NT2/D1 (cell line): ENCODE measurements at places on chromosomes 4 and X.
A peak's percentile ranks its signal among the peaks of the same experiment; 100 is the strongest.

DNA sequence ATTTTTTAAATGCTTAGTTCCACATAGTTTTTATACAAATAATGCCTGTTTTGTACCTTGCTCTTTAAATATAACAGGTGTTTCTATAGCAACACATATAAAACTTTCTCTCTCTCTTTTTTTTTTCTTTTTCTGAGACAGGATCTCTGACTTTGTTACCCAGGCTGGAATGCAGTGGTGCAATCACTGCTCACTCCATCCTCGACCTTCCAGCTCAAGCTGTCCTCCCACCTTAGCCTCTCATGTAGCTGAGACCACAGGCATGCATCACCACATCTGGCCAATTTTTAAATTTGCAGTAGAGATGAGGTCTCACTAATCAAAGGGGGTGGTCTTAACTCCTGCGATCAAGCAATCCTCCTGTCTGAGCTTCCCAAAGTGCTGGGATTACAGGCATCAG lies 18.3 kb upstream of the SULT1E1 start:
- no peak for DNase-seq

GRCh38 chr4:21113496-21114223 lies 413.4 kb downstream of the PACRGL start:
- no peak for DNase-seq

DNA sequence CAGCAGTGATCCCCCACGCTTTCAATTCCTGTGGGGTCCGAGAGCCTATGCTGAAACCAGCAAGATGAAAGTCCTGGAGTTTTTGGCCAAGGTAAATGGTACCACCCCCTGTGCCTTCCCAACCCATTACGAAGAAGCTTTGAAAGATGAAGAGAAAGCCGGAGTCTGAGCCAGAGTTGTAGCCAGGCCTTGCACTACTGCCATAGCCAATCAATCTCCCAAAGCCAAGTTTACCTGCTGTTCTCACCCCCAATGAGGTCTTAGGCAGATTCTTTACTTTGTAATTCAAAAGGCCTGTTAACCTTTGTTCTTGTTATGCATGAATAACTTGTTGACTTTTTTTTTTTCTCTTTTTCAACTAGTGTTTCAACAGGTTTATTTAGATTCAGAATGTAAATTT lies 4.0 kb downstream of the MAGEB2 start:
- DNase-seq = peak; percentile 64

- DNase-seq = no peak
These were observed 49.7 kb upstream of the NPNT start for GRCh38 chr4:105845559-105845958.

GRCh38 chr4:102687982-102688433 lies 72.8 kb downstream of the MANBA start:
- no peak for DNase-seq

- no peak for DNase-seq
These were observed 31.2 kb downstream of the CCNI start for GRCh38 chr4:77044461-77045150.

- no peak for DNase-seq
These were observed 39.2 kb downstream of the SEL1L3 start for GRCh38 chr4:25823632-25824031.

- DNase-seq = no peak
These were observed 7.4 kb downstream of the AFF1 start for GRCh38 chr4:86942185-86942666.

GRCh38 chr4:113476800-113477199 lies 284.7 kb downstream of the CAMK2D start:
- DNase-seq = no peak

GRCh38 chr4:2295500-2295899 lies 33.6 kb upstream of the MXD4 start:
- no peak for DNase-seq

DNA sequence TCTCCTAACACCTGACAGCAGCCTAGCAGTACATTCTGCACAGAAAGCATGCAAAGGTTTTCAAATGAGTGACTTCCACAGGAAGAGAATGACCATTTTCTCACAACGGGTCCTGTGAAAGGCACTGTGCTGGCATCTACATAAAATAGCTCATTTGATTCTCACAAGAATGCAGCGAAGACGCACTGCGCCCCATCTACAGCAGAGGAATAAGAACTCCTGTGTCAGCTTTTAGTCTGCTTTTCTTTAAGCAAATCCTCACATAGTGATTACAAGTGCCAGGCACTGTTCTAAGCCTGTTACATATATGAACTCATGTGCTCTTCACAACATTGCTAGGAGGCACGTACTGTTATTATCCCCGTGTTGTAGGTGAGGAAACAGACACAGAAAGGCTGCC lies 62.5 kb downstream of the AFAP1 start:
- no peak for DNase-seq

DNA sequence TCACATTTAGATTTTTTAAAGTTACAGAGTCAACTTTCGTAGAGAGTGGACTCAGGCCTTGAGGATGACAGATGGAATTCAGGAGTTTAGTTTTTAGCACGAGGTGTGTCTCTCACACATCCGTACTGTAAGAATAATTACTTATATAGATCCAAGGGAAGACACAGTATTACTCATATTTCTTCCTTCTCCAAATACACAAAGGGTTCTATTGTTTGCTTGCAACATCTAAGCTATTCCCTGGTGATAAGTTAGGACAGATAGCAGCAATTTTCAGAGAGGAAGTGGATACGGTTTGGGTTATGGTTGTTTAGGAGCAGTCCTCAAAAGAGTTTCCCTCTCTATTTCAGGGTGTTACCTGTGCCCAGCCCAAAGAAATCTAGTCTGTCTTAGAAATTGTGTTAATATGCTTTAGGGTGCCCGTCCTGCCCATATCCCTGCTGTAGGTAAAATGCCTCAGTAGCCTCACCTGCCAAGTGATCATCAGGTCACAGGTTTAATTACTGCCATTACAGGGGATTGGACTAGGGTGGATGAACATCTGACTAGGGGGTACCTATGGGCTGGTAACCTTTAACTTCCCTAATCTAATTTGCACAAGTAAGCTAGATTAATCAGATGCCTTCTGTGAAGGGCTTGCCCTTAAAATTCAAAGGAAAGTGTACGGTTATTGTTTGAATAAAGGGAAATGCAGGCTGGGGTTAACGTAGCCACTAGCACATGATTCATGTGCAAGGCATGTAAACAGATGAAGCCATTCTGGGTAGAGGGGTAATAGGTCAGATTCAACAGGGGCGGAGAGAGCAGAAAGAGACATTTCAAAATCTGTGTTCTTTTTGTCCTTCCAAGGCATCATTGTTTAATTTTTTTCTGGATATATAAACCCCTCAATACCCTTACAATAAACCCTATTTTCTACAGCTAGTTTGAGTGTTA lies 8.7 kb upstream of the PPP3CA start:
- DNase-seq = no peak

- DNase-seq = no peak
These were observed 189.9 kb upstream of the CXCL13 start for GRCh38 chr4:77415689-77416088.

DNA sequence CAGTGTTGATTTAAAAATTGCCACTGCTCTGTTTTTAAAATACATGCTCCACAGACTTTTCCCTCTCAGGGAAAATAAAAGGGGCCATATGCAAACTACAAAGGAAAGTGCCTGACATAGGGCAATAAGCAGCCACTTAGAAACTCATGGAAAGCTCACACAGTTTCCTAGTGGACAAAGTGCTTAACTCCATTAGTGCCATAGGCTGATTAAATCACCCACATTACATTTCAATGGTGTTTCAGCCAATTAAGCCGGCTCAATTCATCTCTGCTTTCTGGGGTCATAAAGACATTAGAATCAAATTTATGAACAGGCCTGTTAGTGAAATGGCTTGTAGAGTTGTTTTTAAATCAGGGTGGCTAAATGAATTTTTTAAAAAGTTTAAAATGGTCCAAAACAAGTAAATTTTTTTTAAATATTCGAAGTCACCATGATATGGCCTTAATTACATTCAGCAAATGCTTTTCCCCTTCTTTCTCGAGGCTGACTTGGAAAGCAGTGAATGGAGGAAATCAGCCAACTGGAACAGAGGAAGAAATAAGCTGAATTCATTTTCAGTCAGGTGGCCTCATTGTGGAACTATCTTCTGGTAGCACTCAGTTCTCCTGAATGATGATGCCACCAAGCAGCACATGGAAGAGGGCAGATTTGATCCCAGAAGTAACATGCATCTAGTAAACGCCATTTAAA lies 2305.1 kb upstream of the AGA start:
- DNase-seq = no peak

DNA sequence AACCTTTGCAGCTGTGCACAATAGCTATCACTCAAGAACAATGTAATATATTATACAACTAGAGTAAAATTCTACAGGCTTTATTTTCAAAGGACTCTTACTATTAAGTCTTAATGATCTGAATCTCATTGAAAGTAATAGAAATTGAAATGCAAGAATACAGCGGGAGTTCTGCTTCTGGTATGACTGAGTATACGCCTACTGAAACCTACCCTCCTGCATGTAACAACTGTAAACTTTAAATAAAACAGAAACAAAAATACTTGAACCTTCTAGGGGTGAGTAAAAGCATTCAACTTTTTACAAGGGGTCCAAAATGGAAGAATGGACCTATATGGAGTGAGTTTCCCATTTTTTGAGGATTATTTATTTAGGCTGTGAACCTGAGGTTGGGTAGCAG lies 13.5 kb downstream of the DCHS2 start:
- no peak for DNase-seq

GRCh38 chr4:152661649-152662048 lies 18.1 kb downstream of the TMEM154 start:
- DNase-seq = no peak

- no peak for DNase-seq
These were observed 23.7 kb upstream of the UBA1 start for GRCh38 chrX:47169726-47170515.

DNA sequence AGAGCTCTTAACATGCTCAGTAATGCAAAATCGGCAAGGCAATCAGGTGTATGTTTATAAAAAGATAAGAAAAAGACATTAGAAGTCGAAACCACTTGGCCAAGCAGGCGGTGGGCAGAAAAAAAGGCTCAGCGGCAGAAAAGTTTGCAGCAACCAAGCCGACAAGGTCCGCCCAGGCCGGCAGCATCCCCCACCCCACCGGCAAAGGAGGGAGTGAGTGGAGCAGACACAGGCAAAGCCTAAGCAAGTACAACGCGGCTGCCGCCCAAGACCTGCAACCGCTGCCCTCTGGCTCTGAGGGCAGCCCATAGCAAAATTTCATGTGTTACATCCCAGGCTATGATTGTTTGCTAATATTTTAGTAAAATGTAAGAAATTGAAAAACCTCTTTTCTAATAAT lies 125.4 kb upstream of the ZCCHC13 start:
- DNase-seq = no peak

DNA sequence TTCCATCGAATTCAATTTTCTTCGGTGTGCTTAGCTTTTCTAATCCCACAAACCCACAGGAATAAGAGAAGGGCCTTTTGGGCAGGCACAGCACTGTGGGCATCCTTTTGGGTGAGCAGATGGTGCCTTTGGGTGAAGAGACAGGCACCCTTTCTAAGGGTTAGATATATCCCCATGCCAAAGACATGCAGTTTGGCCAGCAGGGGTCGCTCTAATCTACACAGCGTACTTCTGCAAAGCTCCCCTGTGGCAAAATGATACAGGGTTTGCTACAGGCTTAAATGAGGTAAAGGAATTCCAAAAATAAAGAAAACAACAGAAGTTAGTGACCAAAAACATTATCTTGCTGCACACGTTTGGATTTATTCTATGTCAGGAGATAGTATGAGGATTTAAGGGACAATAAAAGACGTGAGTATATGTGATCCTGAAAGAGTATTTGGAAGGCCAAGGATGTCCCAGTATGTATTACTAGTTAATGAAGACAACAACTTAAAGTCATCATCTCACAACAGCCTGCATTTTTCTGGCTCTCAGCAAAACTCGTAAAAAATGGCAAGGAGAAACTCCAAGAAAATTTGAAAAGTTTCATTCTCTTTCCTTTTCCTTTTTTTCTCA lies 49.5 kb downstream of the PHEX start:
- DNase-seq = peak; percentile 43

DNA sequence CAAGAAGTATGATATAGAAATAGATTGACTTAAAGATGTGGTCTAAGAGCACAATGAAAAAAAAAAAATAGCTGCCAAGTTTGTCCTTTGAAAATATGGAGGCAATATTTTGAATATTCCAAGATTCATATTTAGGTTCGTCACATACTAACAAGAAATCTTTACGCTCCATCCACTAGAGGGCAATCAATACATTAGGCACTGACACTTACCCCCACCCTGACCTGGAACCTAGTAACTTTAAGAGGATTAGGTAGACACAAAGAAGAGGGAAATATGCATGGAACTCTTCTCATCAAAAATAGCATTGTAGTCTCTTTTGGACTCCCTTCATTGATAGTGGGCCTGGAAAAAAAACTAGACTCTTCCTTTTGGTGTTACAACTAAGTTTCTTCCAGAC lies 1108.1 kb downstream of the PCDH19 start:
- DNase-seq = peak; percentile 15

- DNase-seq = no peak
These were observed 20.3 kb downstream of the DGKQ start for GRCh38 chr4:952881-953573.

GRCh38 chrX:131595120-131595519 lies 51.2 kb downstream of the OR13H1 start:
- no peak for DNase-seq

- no peak for DNase-seq
These were observed 228.8 kb upstream of the PGRMC2 start for GRCh38 chr4:128516301-128516969.

DNA sequence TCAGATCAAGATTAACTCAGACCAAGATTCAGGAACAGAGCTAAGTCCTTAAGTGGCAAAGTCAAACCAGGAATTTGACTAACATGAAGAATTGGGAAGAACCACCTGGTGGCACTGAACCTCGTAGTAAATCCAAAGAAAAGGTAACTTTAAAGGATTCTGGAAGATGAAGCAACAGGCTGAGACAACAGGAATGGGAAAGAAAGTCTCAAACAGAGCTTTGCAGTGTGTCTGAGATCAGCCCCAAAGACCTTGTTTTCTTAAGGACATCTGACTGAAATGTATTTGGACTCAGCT lies 126.1 kb downstream of the ASB9 start:
- DNase-seq = no peak

DNA sequence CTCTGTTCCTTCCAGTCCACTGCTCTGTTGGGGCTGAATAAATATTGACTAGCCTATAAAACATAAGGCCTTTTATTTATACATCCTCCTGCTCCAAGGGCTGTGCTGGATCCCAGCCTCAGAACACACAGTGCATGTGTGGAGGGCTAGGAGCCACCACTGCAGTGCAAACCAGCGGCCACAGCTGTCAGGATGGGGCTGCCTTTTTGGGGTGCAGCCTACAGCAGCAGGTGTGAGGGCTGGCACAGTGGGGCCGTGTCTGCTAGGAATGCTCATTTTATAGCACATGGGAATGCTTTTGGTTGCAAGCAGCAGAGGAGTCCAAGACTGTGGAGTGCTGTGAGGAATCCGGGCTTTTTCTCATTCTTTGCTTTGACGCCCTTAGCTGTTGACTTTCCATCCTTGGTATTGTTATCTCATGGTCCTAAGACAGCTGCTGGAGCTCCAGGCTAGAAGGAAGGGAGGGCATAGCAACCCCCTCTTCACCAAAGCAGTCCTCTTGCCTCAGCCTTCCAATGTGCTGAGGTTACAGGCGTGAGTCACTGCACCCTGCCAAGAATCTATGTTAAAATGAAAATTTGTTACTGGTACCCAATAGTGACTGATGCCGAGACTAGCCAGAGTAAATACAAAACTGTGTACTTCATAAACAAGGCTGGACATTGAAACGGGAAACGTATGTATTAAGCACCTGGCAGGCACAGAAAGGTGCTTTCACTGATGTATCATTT lies 334.3 kb upstream of the GATB start:
- no peak for DNase-seq
